ENCODE measurements at places on chromosomes 6 and 20. TPM values are rescaled to one million over a fixed set of nuclear protein-coding genes. Genes with fewer than 3 reads are reported as not detected.

APCDD1L gene
- not detected for total RNA-seq

CD93 gene
- 4.3 TPM for total RNA-seq

SLC32A1 gene
- total RNA-seq = not detected

FOXQ1 gene
- not detected for total RNA-seq

PSORS1C2 gene
- total RNA-seq = not detected

ADGRF1 gene
- total RNA-seq = not detected

CST5 gene
- total RNA-seq = not detected

LPA gene
- total RNA-seq = not detected

NMBR gene
- not detected for total RNA-seq

EDN3 gene
- total RNA-seq = 0.09 TPM

EPB41L2 gene
- total RNA-seq = 20.5 TPM

STX11 gene
- 14.5 TPM for total RNA-seq
